Amniotic stem cell (primary cell): ENCODE measurements at places on chromosomes 1 and 21.

DNA sequence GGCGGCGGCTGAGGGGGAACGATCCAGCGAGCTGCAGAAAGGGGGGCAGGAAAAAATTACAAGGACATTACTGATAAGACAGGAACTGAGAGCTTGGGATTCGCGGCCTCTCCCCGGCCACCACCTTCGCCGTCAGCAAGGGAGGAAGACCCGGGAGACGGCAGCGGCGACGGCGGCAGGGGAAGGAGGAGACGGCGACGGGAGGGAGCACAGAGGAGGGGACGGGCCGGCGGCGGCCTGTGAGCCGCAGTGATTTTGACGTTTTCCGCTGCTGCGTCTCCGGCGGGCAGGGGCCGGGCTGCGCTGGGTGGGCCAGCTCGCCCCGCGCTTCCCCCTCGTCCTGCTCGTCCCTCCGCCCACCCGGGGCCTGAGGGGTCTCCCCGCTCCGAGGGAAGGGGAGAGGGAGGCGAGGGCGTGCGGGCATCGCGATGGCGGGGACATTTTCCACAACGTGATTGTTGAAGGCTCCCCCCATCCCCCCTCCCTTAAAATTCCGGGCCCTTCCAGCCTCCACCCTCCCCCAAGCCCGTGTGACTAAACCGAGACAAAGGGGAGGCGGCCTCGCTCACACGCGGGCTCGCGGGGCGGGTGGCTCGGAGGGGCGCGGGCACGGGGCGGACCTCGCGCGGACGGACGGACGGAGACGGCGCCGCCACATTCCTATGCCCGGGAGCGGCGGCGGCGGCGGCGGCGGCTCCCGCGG is 407 bp downstream of the CAMSAP2 start:
- DNase-seq = peak; percentile 65

DNA sequence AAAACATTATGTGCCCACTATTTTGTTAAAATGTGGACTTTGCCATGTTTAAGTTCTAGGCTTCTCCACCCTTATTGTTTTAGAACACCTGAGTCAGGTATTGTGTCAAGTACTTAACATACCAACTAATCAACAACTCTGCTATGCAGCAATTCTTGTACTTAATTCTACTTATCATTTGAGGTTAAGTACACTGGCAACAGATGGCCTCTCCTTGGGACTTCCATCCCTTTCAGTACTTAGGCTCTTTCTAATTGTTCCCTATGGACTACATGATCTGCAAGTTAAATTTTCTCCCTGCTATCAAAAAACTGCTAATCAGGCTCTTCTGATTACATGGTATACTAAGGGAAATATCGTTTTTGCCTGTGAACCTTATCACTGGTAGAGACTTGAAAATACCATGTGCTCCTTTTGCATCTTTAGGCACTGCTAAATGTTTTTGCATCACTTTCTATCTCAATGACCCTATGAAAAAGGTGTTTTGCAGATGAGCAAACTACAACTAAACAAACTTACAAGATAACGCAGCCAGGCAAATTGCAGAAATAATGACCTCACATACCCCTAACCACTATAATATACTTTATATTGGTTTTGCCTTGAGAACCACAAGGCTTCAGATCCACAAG is 18.9 kb downstream of the SFPQ start:
- no peak for DNase-seq

DNA sequence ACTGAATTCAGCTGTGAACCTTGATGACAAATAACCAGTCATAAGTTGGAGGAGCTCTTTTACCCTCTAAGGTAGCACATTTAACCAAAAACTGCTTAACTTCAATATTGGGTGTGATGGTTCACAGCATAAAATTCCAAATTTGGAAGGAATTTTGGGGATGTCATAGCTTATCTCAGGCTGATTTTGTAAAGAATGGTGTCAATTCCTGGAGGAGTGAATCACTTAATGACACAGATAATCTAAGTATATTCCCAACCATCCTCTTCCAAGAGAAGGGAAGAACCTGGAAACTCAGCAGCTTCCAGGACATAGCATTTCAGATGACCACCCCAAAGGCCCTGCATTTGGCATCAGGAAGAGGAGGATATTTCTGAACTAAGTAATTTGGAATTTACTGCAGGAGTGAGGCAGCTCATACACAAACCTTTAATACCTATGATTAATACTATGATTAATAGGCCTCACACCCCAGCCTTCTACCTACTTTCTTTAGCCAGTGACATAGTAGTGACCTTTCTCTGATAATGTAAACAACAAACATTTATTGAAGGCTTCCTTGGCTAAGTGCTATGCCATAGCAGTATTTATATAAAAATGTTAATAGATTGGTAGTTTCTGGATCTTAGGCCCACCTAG is 14.5 kb downstream of the GLUL start:
- DNase-seq = no peak

- DNase-seq = no peak
Measured at GRCh38 chr21:26107429-26107828, 63.1 kb downstream of the APP start.

- no peak for DNase-seq
Measured at GRCh38 chr1:16120407-16120806, 35.5 kb downstream of the EPHA2 start.

DNA sequence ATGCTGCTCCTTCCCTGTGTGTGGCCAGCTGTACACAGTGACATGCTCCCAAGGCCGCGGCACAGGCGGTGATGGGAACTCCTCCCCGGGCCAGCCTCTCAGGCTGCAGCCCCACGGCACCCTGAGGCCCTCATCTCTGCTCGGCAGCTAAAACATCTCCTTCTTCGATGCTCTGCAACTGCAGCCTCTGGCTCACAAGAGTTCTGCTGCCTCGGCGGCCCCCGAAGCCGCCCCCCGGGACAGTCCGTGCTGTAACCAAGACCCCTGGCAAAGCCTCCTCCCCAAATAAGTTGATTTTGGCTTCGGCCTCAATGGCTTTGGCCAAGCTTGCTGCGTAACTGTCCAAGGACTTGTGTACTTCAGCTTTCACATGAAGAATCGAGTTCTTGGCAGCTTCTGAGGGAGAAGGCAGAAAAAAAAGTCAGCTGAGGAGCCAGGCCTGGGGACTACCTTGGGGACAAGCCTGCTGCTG is 51.3 kb downstream of the GPR161 start:
- no peak for DNase-seq

- DNase-seq = no peak
Measured at GRCh38 chr1:38114241-38115026, 67.8 kb upstream of the POU3F1 start.

DNA sequence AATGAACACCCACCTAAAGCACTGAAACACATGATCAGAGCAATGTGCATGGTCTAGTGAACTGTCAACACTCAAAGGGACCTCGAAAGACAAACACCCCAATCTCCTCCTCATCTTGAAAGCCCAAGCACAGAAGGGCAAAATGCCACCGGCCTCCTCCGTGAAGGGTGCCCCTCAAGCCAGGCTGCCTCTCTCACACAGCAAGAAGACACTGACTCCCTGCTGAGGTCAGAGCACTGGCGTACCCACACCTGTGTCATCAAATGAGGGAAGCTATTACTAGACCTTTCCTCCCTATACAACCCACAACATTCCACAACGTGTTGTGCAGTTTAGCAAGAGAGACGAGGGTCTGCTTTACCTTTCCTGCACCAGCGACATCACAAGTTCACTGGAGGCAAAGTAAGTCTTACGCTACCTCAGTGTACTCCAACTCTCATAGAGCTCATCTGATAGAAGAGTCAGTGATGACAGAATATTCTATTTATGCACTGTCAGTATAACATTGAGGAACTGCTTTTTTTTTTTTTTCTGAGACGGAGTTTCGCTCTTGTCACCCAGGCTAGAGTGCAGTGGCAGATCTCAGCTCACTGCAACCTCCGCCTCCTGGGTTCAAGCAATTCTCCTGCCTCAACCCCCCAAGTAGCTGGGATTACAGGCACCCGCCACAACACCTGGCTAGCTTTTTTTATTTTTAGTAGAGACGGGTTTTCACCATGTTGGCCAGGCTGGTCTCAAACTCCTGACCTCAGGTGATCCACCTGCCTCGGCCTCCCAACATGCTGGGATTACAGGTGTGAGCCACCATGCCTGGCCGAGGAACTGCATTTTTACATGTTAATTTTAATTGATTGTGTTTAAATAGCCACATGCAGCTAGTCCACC is 3.3 kb downstream of the SH3BP5L start:
- no peak for DNase-seq

- DNase-seq = no peak
Measured at GRCh38 chr1:2554621-2555387, 1.4 kb upstream of the TNFRSF14 start.

DNA sequence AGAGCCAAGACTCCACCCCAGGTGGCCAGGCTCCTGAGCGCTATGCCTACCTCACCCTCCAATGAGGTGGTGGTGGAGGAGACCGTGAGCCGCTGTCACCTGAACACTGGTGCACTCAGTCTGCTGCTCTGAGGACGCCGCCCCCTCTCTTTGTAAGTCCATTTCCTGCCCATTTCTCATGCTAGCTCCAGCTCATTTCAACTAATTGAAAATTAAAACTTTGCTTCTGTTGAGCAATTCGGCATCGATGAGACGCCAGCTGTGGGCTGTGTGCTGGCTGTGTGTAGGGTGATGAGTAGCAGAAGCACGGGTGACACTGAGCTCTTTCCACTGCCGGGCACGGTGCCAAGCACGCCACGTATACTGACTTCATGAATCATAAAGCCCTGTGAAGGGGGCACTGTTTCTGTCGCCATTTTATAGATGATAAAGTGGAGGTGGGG is 11.2 kb downstream of the TNFRSF1B start:
- DNase-seq = peak; percentile 49

GRCh38 chr1:243421784-243422183 is 165.9 kb downstream of the SDCCAG8 start:
- DNase-seq = no peak

DNA sequence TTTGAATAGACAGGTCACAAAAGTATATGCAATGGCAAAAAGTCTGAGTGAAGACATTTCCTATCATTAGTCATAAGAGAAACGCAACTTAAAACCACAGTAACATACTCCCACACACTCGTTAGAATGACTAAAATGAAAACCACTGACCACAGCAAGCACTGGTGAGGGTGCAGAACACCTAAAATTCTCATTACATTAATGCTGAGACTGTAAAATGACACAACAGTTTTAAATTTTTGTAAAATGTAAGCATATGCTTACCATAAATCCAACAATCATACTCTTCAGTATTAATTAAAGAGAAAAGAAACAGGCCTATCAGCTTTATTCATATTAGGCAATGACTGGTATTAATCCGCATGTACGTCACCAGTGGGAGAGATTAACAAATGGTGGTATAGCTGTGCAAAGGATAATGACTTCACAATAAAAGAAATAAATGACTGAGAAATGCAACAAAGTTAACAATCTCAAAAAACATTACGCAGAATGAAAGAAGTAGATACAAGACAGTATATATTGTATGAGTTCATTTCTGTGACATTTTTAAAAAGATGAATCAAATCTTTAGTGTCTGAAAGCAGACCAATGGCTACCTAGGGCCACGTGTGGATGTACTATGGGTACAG is 253.5 kb downstream of the AKT3 start:
- DNase-seq = peak; percentile 22

- DNase-seq = no peak
Measured at GRCh38 chr1:79398501-79398900, 392.0 kb upstream of the ADGRL4 start.

DNA sequence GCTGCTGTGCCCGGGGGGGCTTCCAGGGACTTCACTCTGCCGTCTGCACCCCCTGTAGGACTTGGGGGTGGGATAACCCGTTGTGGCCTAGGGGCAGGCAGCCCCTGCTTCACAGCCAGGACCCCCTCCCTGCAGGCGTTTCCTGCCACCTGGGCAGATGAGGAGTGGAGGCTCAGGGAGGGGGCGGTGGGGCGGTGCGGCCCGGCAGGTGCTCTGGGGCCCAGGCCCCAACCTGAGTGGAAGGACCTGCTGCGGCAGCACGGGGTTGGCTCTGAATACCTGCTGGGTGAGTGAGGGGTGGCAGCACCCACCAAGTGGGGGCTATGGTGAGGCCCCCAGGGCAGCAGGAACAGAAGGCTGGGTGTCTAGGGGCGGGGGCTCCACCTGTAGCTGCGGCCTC is 78.6 kb upstream of the TTC34 start:
- DNase-seq = no peak

GRCh38 chr1:235831148-235831547 is 35.6 kb downstream of the LYST start:
- DNase-seq = no peak

DNA sequence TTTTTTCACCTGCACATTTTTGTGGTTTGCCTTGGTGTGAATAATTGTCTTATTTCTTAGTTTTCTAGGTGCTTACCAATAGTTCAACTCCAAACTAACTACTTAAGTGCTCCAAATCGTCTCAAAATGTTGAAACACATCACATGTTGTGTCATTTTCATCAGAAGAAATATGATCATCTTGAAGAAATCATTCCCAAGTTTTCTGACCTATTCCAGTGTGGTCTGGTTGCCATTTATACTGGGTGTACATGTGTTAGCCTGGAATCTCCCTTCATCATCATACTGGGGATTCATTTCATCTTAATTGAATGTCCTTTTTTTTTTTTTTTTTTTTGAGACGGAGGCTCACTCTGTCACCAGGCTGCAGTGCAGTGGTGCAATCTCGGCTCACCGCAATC is 67.0 kb downstream of the EIF2B3 start:
- no peak for DNase-seq

DNA sequence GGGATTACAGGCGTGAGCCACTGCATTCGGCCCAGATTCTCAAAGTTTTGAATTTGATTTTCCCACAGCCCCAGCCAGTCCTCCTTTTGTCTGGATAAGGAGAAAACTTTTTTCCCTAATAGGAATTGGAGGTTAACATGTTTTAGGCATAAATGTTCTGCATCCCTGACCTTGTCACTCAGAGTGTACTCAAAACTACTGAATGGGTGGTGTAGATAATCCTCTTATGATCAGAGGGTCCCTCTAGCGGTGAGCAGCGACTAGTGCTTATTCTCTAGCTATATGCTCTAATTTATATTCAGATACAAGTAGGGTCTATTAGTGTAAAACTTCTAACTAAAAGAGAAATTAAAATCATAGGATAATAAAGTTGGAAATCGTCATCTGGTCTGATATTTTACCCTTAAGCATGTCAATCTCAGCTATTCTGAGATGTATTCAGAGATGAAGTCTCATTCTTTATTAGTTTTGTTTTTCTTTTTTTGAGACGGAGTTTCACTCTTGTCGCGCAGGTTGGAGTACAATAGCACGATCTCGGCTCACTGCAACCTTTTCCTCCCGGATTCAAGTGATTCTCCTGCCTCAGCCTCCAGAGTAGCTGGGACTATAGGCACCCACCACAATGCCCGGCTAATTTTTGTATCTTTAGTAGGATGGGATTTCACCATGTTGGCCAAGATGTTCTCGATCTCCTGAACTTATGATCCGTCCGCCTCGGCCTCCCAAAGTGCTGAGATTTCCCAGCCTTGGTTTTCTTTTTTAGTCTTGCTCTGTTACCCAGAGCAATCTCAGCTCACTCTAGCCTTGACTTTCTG is 2.7 kb upstream of the PSMD4 start:
- peak; percentile 80 for DNase-seq

DNA sequence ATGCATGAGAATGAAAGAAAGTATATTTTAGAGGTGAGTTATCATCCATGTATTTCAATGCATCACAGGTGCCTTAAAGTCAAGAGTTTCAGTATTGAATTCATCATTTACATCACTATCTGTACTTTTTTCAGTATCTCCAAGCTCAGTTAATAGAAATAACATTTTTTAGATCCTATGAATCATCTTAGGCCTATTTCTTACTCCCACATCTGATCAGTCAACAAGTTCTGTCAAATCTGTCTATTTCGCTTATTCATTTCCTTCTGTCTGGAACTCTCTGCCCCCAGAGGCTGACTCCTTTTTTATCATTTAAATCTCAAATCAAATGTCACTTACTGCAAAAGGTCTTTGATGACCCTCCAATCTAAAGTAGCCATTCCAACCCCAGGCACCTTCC is 295.2 kb downstream of the LRRC7 start:
- DNase-seq = no peak

GRCh38 chr21:42570362-42570761 is 56.7 kb downstream of the SLC37A1 start:
- DNase-seq = no peak
